Tongue (tissue), 3 donors: ENCODE measurements at places on chromosomes 1 and 21. TPM values are rescaled to one million over a fixed set of nuclear protein-coding genes. Genes with fewer than 3 reads are reported as not detected.

DNA sequence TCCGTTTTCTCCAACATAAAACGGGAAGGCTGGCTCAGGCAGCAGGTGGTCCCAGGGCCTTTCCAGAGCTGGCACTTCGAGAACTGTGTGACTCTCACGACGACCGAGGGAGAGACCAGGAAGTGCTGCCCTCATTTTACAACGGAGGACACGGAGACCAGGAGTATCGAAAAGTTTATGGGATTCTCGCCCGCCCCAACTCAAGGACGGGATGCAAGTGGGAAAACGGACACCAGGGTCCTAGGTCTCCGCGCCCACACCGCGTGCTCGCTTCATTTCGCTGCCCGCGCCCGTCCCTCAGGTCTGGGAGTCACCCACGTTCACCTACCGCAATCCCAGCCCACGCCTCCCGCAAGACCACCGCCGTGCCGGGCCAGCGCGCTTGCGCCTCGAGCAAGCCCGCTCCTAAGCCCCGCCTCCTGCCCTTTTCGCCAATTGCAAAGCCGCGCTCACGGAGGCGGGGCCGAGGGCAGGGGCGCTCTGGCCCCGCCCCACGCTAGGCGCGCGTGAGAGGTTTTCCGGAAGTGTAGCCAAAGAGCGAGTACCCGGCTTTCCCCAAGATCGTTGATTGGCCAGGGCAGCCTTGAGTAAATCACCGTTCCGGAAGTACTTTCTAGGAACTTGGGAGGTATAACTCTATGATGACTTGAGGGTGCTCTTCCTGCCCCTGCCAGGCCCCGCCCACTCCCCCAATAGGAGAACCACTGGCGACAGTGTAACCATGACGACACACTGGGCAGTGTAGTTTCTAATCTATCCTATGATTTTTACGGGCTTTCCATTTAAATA is at the start of gene PARS2:
Gene PARS2 (minus strand): TSS at position 391 of the 789 bp plus-strand sequence. CDS start 5,362 bp downstream, outside the sequence.
- peak; percentile 100 for DNase-seq

GRCh38 chr1:18121072-18121820 is 13.6 kb downstream of the IGSF21 start:
- no peak for DNase-seq

The PDZK1IP1 gene
- total RNA-seq, result 2.1 TPM

DNA sequence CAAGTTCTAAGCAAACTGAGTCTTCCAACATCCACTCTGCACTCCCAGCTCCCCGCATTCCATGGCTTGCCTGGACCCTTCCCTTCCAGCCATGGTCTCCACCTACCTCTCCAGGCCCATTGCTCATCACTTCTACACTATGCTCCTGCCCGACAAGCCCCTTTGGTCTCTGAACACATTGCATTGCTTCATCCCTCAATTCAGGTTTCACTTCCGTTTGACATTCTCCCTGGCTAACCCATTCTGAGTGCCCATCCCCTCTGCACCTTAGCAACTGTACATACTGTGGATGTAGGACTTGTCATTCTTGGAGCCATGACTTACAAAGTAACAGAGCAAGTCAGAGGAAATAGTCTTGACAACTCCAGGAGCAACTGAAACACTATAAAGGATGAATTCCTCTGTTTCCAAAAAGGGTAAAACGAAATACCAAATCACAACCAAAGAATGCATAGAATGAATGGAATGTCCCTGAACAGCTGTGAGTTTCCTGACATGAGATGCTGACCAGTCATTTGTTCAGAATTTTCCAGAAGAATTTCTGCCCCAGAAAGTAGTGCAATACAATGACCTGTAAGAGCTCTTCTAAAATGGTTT is 66.7 kb downstream of the KCNJ6 start:
- no peak for DNase-seq

DNA sequence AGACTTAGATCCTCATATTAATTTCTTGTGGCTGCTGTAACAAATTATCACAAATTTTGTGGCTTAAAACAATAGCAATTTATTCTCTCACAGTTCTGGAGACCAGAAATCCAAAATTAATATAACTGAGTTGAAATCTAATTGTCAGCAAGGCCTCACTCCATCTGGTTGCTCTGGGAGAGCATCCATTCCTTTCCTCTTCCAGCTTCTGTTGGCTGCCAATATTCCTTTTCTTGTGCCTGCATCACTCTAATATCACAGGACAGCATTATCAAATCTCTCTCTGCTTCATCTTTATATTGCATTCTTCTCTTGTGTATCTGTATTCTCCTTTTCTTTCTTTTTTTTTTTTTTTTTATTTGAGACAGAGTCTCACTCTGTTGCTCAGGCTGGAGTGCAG is 9.3 kb downstream of the SLC35A3 start:
- no peak for DNase-seq

DNA sequence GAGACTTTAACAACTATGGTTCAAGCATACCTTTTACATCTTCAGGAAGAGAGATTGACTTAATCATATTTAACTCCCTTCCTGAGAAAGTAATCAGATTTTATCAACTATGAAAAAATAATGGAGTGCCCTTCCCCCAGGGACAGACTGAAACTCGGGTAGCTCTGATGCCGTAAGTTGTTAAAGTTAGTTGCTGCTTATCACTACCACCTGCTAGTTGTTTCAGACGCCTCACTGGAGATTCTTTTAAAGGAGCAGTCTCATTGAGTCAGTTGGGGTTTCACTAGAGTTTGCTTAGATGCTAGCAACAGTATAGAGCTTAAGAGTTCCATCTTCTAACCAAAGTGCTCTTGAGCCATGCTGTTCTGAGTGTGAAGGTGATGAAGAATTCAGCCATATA is 17.0 kb upstream of the TRAF5 start:
- DNase-seq, result no peak

DNA sequence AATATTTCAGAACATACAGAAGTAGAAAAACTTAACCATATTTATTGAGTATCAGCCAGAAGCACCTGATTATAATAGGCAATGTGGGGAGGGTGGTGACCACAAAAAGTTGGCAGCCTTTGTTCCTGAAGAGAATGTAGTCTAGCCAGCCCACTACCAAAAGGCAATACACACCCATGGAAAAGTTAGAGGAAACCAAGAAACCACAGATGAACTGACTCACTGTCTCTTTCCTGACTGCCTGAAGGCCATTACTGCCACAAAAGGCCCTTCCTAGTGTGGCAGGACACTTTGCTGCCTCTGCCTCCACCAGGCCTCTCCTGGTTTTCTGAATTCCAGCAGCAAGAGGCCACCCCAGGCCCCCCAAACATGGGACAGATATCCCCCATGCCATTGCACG is 14.6 kb upstream of the PROX1 start:
- DNase-seq, result no peak

- peak; percentile 84 for DNase-seq
These were observed 3.8 kb downstream of the DNALI1 start for GRCh38 chr1:37560401-37561132.

- no peak for DNase-seq
These were observed 69.5 kb upstream of the ERRFI1 start for GRCh38 chr1:8095584-8095983.

- DNase-seq, result no peak
These were observed 4.2 kb downstream of the OR6K3 start for GRCh38 chr1:158716335-158716734.

The DRAM2 gene
- 24.6 TPM for total RNA-seq

The KCNK1 gene
- total RNA-seq, result 2.7 TPM

- DNase-seq, result no peak
These were observed 34.4 kb downstream of the KCNN3 start for GRCh38 chr1:154835531-154836324.

GRCh38 chr1:36248250-36248894 is 24.1 kb downstream of the THRAP3 start:
- DNase-seq, result no peak

DNA sequence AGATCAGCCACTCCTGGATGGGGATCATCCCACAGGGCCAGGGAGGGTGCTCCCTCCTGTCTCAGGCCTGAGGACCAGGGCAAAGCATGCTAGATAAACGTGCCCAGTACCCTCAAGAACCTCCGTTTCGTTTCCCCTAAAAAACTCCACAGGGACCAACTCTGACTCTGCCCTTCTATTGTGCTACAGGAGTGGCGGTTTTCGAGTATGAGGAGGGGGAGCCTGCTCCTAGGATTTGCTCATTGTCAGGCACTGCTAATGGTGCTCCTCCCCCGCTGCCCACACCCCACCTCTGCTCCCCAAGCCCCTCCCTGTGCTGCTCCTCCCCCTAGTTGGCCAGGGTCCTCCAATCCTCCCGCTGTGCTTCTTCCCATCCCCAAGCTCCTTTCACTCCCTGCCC is 32.0 kb downstream of the PGBD5 start:
- no peak for DNase-seq

The ANKRD35 gene
- total RNA-seq, result 13.1 TPM

DNA sequence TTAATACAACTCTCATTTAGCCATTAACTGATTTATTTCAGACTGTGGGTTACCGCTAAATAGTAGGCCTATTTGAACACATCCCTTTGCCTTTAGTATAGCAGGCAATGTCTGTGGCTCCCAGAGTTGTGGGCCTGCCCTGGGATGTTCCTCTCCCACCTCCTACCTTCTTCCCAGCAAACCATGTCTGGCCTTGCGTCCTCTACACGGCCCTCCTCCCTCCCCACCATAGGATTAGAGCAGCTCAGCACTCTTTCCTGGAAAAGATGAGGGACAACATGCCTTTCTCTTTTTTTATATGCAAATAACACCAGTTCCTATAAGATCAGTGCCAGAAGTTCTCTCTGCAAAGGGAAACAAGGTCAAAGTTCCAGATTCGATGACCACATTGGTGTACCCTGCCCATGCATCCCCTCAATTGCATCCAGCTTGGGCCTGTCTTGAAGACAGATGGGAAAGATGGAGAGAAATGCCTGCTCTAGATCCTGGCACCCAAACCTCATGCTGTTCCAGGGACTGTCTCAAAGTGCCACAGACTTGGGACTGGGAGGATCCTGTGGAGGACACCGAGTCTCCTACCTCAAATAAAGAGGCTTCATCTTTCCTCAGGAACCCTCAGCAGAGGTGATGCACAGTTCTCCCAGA is 57.2 kb downstream of the CD46 start:
- DNase-seq, result no peak

- no peak for DNase-seq
These were observed 347.4 kb upstream of the ADGRL2 start for GRCh38 chr1:81453367-81453703.

- no peak for DNase-seq
These were observed 71.3 kb downstream of the WDR4 start for GRCh38 chr21:42807938-42808613.

The SORT1 gene
- 30.6 TPM for total RNA-seq

DNA sequence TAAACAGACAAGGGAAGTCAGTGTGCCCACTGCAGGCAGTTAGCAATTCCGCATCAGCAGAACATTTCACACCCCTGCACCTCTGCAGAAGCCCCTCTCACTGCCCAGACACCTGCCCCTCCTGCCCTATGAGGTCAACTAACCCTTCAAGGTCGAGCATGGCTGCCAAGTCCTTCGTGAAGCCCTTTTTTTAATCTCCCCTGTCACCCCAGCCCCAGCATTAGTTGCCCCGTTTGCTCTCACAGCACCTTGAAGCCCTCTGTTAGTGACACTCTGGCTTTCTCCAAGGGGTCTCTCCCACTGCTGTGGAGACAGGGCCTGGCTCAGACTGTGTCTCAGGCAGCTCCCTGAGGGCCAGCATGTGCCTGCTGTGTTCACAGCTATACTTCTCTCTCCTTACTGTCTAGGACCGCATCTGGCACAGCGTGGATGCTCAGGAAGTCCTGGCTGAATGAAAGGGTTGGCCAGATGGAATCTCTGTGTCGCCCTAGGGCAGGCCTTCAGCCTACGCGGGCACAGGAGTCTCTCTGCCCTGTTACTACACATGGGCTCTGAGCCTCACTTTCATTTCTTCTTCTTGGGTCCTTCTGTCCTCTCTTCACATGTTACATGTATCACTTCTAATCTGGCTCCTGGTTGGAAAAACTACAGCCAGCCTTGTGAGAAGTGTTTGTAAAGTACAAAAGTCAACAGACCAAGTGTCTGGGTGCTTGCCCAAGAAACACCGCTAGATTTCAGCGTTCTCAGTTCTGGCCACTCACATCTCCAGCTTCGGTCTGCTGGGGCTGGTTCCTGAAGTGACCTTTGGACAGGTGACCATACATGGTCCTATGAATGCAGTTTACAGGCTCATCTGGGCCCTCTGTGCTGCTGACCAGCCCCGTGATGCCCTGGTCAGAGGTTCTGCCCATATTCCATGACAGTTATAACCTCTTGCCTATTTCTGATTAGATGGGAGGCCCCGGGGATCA is 19.7 kb downstream of the SLC2A1 start:
- DNase-seq, result no peak

GRCh38 chr1:113787663-113788062 is 24.6 kb downstream of the RSBN1 start:
- DNase-seq, result no peak

DNA sequence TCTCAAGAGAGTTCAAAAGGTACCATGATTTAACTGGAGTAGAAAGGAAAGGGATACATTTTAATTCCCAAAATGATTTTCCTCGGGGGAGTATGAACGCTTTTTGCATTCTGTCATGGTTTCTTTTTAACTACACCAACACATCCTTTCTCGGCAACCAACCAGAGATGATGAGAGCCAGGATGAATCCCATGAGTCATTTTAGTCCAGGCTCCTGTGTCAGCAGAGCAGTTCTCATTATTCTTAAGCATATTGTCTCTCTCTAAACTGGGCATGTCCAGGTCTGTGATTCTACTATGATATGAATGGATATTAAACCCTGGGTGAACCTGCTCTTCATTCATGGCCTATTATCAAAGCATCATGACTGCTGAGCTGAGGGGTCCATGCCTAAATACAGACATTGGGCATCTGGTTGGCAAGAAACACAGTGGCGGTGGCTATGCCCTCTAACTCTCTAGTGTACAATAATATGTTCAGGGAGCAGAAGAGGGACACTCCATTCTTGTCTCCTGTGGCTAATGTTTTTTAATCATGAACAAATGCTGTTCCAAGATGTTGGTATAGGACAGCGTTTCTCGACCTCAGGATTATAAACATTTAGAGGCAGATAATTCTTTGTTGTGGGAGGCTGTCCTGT is 124.3 kb upstream of the ESRRG start:
- no peak for DNase-seq

DNA sequence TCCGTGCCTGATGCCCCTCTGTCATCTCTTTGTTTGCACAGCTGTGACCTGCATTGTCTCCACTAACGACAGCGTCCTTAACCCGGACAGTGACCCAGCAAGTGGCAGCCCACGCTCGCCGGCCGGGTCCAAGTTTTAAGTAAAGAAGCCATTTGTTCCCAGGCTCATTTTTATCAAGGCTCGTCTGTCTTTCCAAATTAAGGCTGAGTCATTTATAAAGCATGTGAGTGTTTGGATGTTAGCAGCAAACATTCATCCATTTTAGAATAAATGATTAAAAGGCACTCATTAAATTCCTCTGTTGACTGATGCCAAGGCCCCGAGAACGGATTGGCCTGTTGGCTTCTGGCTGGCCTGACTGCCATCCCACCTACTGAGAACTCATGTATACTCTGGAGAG is 514.5 kb downstream of the NPHP4 start:
- DNase-seq, result no peak

GRCh38 chr1:203291201-203292096 is 13.9 kb upstream of the BTG2 start:
- DNase-seq, result peak; percentile 41

The ZNF697 gene
- 15.0 TPM for total RNA-seq

The NUF2 gene
- 17.5 TPM for total RNA-seq
